ENCODE measurements at places on chromosomes 7 and 10.

- DNase-seq = no peak
These were observed at the start of gene KCNH2 for GRCh38 chr7:150978126-150978789. KCNH2 (minus strand) TSS chr7:150978321; CDS start chr7:150977913, 408 bp downstream.

DNA sequence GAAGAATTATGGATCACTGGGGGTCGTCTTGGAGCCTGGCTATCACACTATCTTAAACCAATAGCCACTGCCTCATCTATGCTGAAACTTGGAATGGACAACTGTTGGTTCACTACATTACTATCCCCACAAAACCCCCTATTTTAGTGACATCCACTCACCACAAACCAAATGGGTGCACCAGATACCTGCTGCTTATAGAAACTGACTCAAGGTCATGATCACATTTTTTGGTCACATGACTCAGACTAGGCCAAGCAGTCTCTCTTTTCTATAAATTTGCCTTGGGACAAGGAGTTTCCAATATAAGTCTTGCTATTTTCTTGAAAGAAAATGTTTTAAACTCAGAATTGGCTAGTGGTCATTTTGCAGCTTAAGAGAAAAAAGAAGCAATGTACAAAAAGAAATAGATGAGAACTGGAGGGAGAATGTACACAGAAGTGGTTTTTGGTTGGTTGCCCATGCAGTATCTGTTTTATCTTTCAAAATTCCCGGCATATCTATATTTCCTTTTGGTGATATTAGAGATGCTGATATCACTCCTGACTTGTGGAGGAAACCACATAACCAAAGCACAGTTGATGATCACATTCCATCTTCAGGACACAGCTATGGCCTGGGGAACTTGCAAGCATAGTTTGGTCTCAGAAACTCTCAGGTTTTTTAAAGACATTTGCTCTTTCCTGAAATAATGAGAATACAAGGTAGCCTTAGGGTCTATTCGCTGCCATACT is 85.2 kb upstream of the CACNA2D1 start:
- no peak for DNase-seq

DNA sequence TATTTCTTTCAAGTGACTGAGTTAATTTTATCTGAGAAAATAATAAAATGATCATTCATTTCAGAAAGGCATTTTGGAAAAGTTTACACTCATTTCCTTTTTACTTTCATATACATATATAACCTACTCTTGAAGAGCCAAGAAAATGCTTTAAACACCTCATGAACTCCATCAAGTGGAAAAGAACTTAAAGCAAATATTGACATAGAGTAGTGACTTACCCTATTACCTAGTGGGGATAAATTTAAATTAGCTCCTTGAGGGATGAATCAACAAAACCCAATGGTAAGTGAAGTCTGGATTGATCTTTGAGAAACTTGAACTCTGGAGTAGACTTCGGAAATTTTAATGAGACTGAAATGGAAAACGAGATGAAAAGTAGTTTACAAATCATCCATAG is 88.6 kb downstream of the TMEM26 start:
- DNase-seq = no peak

DNA sequence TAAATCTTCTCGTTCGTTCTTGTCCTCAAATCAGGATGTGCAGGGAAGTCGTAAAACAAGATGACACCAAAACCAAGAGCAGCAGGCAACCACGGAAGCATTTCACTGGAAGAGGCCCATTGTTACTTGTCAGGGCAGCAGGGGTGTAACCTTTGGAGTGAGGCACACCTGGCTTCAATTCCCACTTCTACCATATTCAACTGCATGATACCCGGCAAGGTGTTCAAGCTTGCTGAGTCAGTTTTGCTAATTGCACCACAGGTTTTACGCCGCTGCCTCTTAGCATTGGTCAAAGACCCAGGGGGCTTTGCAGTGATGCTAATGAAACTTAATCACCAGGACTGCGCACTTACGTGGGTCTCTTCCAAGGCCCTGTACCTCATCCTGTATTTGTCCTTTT is 50.0 kb upstream of the PTER start:
- DNase-seq = no peak

GRCh38 chr10:86962981-86963310 is 4.5 kb downstream of the SNCG start:
- DNase-seq = no peak

GRCh38 chr7:2180081-2180480 is 52.7 kb downstream of the MAD1L1 start:
- DNase-seq = no peak

- DNase-seq = no peak
These were observed 87.2 kb upstream of the A1CF start for GRCh38 chr10:50972591-50972990.

DNA sequence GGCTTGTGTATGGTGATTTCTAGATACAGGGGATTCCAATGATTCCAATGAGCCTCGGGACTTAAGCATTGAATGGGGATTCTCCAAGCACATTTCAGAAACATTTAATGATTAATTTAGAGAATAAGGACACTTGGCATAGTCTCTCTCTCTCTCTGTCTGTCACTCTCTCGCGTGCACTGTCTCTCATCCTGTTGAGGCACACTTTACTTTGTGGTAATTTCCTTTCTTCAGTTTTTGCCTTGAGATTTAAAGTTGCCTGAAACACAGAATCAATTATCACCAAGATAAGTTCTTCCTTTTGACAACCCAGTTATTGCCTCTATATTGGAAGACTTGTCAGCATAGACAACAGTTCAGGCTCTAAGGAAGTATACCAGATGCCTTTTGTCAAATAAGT is 131.6 kb downstream of the ARID5B start:
- no peak for DNase-seq

DNA sequence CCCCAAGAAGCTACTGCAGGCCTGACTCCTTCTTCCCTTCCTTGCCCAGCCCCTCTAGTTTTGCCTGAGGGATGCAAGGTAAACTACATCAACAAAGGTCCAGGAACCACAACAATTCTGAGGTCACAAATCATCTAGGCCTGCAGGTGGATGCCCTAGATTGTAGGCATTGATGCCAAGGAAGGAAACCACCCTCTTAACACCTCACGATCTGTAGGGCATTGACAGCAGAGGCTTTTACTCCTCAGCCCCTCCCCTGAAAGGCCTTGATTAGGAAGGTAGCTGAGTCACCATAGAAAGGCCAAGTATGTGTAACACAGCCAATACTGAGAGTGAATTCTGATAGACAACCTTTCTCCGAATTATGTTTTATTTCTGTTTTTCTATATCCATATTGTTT is 46.7 kb upstream of the FAM3C start:
- no peak for DNase-seq

DNA sequence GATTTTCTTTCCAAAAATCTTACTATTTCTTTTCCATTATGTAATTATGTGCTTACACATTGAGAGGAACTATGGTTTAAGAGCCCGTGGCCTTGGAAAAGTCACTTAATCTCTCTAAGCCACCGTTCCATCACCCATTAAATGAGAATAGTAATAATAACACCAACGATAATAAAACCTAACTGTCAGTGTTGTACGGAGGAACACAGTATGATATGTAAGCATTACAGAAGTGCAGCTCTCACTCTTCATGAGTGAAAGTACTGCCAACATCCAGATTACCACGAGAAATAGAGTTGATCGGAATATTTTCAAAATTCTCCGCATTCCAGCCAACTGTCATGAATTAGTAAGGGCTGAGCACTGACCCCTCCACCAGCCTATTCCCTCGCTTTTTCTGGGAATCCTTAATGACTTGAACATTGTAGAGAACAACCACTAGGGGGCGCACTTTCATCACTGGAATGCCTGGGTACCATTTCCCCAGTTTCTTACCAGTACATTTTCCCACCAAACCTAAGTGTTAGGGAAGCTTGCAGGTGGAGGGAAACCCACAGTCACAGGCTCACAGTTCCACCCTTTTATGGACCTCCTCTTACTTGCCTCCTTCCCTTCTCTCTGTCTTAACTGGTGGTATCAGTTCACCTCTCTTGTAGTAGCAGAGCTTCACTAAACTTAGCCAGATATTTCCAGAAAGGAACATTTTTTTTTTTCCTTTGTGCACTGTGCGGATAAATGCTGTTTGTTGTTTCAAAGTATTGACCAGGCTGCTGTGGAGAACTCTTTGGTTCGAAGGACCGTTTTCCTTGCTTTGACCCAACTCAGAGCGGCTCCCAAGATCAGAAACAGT is 27.8 kb downstream of the NKX2-3 start:
- DNase-seq = peak; percentile 47

DNA sequence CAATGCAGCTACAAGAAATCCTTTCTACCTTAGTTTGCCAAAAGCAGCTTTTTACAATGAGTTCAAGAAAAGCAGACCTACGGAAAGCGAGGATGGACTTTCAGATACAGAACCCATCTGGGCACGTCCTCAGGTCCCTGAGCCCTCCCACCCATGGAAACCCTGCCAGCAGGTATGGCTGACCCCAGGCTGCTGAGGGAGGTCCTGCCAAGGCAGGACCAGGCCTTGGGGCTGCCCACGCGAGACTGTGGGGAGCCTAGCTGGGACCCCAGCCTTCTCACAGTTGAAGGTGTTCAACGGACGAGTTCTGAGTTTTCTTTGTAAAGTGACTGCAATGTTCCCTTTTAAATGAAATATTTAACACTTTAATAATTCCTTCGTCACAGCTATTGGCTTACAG is 245.0 kb downstream of the MGMT start:
- no peak for DNase-seq

GRCh38 chr10:129864601-129865126 is 99.4 kb downstream of the EBF3 start:
- DNase-seq = no peak

DNA sequence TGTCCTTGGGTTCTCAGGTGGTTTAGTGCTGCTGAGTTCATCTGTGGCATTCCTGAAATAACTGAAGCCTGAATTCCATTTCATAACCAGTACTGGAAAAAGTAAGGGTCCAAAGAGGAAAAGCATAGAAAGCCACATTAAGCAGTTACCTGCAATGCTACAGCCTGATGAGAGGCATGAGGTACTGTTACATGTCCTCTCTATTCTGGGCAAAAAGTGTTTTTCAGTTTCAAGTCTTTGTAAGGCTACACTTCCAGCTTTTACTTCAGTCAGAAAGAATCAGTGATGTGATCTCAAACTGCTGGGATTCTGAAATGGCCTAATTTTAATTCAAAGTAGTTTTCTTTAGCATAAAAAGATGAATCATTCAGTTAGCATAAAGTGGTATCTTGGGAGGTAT is 369.5 kb downstream of the PHF14 start:
- DNase-seq = no peak

- no peak for DNase-seq
These were observed 30.6 kb downstream of the SVOPL start for GRCh38 chr7:138670594-138670993.

GRCh38 chr10:124657806-124658205 is 86.4 kb downstream of the FAM53B start:
- DNase-seq = no peak
